ENCODE measurements at places on chromosomes 5 and 9.

DNA sequence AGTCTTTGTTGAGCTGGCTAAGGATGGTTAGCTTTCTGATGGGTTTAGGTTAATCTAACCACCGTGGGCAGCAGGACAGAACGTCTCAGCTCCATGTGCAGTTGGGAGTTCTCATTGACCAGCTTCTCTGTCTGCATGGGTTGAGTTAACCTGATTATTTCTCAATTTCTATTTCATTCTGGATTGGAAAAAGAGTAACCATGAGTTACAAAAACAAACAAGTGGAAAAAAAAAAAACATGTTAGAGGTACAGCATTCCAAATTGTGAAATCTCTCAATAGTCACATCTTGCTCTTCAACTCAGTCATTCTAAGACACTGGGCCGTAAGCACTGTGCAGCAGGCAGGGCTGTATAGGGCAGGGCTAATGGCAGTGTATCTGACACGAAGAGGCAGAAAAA, 343.7 kb upstream of the KLF4 start:
- no peak for DNase-seq

DNA sequence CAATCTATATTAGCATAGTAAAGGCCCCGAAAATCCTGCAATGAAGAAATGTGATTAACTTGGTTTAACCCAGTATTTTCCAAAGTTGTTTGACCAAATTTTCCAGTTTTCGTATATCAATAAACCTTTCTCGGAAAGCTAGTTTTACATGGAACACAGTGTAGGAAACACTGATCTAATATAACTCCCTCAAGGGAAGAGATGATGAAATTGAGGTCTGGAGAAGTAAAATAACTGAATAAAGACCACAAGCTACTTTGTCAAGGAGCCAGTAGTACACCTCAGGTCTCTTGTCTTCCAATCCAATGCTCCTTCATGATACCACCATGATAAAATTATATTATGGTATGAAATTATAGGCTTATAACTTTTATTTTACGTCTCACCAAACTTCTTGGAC, 118.1 kb upstream of the TARS1 start:
- no peak for DNase-seq

- DNase-seq = peak; percentile 69
Measured at GRCh38 chr5:144187699-144188294, 17.1 kb downstream of the KCTD16 start.

- DNase-seq = no peak
Measured at GRCh38 chr5:154373729-154374179, 72.0 kb upstream of the SAP30L start.

- no peak for DNase-seq
Measured at GRCh38 chr9:120480707-120481106, 99.3 kb downstream of the CDK5RAP2 start.

DNA sequence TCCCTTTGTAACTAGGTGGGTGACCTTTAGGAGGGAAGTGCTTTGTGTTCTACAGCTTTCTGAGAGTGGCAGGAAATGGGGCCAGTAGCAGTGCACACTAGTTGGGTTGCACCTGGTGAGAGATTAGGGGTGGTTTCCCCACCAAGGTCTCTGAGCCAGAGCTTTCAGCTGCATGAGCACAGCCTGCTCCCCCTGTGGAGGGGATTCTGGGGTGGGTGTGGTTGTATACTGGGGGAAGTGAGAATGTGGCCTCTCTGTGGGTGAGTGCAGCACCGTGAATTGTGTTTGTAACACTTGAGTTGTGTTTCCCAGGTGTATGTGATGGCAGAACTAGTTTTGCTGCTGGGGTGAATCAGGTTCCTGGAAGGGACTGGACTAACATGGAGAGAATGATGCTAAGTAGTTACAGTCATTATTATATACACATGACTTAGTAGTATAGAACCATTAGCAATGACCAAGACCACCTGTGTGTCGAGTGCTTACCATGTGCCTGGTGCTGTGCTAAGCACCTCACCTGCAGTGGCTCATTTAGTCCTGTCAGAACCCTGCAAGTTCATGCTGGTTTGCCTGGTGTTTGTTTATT, 11.8 kb upstream of the CXXC5 start:
- DNase-seq = peak; percentile 23

- no peak for DNase-seq
Measured at GRCh38 chr5:143399616-143400540, 3.6 kb downstream of the NR3C1 start.

DNA sequence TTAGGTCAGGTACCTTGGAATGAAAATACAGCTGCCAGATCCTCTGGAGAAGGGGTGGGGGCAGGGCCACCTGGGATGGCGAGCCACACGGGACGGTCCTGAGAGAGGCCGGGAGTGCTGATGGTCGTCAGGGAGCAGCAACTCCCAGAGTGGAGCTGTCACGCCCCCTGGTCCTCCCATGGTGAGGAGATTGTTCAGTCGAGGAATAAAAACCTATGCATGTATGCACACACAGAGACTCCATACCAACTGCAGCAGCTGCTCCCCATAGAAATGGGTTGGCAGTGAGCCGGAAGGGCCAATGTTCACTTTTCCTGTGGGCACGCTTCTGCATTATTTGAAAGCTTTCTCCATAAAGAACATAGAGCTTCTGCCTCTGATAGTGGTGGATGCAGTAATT, 45.2 kb upstream of the SEMA4D start:
- no peak for DNase-seq

GRCh38 chr5:177491429-177491945, 5.9 kb downstream of the PDLIM7 start:
- no peak for DNase-seq

DNA sequence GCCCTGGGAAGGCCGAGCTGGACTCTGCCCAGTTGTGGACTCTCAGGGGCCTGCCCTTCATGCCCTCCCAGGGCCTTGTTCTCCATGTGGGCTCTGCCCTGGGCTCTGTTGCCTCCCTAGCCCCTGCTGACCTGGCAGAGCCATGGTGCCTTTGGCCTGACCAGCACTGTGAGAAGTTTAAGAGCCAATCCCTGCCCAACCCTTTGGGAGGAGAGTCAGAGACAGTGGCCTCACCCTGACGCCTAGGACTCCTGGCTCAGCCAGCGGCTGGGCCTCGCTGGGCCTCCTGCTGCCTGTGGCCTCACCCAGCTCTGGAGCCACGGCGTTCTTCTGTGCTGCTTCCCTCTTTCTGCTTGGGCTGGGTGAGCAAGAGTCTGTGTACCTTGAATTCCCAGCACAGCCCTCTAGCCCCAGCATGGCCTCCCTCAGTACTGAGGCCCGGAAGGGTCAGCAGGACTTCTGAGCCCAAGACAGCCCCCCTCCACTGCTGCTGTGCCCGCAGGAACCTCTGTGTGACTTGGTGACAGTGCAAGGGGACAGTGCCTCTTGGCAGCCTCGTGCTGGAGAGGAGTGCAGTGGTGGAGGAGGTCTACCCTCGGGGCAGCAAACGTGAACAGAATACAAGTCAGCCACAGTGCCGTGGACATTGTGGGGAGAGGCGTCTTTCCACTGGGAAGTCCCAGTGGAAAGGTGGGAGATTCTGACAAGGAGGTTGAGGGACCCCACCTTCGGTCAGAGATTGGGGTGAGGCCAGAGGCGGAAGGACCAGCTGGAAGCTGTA, 97.4 kb downstream of the CACNA1B start:
- DNase-seq = no peak

DNA sequence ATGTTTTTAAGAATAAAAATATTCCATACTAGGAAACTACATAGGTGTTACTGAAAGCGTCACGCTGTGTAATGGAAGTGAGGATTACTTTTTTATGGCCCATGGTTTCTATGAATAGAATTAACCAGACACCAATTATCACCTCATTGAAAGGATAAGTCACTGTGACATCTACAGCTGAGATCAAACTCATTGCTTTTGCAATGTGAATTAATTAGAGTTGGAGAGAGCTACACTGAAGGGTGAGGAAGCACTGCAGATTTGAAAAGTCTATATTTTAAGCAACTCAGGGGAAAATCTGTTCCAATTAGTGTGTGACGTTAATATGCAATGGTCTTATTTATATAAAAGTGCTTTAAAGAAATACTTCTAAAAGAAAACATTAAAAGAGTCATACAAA, 1300.1 kb upstream of the DMAC1 start:
- DNase-seq = no peak

DNA sequence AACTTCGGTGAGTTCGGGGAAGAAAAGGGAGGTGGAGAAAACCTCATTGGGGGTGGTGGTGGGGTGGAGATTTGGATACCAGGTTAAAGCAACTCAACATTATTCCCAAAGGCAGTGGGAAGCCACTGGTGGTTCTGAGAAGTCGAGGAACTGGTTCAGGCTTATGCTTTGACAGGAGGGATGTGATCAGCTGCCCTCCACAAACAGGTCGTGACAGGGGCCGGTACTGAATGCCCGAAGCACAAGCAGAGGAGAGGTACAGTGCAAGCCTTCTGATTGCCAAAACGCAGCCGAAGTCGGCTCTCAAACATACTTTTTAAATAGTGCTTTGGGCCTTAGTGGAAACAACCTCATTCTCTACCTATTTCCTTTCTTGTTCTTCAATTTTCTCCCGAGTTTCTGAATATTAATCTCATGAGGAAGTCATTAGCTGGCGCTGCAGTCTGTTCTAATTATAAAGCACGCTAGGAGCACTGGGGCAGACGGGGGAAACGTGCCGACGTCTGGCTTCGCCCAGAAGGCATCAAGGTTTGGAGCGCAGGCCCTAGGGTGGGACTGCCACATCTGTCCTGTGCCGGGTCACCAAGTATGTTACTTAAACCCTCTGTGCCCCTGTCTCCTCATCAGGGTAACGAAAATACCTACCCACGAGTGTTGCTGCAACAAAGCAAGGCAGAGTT, 27.3 kb downstream of the SHB start:
- DNase-seq = no peak

- DNase-seq = no peak
Measured at GRCh38 chr5:21826884-21827283, 1026.3 kb downstream of the CDH12 start.

- DNase-seq = no peak
Measured at GRCh38 chr5:71564895-71565294, 22.2 kb upstream of the MCCC2 start.

DNA sequence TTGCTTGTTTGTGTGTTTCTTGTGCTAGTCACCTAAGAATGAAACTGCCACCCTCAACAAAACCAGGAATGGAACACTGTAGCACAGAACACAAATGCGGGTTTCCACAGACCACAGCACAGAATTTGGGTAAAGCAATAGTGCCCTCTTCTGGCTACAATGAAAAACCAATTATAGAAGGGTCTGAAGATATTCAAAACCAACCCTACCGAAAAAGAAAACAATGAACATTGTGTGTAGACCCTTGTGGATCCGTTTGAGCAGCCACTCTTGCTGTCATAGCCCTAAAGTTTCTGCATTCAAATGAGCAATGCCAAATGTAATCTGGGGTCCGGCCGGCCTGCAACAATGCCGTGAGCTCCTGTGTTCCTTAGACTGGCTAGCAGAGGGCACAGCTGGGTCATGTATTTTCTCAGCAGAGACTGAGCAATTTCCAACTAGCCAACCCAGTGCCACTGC, 8.3 kb upstream of the ENC1 start:
- DNase-seq = no peak

- no peak for DNase-seq
Measured at GRCh38 chr5:124371111-124371706, 375.2 kb downstream of the ZNF608 start.

GRCh38 chr5:144126707-144127106, 43.8 kb downstream of the YIPF5 start:
- no peak for DNase-seq

DNA sequence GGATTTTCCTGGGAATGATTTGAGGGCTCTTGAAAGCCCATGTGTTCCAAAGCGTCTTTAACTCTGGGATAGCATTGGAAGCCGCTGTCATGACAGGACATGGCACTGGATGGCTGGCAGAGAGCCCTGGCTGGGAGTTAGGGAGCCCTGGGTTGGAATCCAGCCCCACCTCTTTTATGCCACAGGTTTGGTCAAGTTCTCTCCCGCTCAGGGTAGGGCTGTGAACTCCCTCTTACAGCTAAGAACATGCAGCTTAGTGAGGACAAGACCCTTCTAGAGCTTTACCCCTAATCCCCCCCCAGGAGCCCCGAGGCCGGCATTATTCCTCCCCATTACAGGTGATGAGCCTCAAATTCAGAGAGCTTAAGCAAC, 37.2 kb downstream of the OLFML2A start:
- no peak for DNase-seq

DNA sequence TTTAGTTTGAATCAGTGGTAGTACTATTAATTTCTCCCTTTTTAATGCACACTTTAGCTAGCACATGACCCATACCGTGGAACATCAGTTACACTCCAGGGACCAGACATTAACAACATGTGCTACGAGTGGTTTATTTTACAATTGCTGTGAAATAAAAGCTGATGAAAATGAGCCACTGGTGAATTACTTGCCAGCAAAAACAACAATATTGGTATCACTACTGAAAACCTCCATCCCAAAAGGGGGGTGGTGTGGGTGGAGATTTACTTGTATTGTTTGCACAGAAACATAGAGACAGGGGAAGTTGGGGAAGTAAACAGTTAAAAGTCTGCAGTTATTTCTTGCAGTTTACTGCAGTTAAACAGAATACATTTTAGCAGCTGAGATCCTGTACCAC, 369.6 kb upstream of the GRAMD2B start:
- DNase-seq = no peak

DNA sequence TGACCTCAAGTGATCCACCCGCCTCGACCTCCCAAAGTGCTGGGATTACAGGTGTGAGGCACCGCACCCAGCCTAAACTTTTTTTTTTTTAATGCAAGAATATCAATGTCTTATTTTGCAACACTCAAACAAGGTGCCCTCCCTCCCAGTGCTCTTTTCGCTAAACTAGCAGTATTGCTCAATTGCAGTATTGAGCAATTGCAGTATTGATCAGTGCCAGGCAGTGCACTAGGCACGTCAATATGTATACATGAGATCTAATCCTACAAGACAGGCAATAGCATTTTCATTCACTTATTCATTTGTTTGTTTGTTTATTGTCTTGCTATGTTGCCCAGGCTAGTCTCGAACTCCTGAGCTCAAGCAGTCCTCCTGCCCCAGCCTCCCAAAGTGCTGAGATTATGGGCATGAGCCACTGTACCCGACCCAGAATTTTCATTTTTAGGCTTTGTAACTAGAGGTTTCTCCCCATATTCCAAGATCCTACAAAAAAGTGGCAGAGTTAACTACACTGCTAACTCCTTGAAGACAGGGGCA, 94.5 kb downstream of the TTLL11 start:
- no peak for DNase-seq

GRCh38 chr5:133907075-133907474, 61.4 kb downstream of the C5orf15 start:
- no peak for DNase-seq

GRCh38 chr9:87447547-87448432, 49.9 kb upstream of the DAPK1 start:
- no peak for DNase-seq

GRCh38 chr5:151721087-151721646, 34.5 kb upstream of the SPARC start:
- no peak for DNase-seq

All from stimulated activated CD8-positive, alpha-beta memory T cell treated with anti-CD3 and anti-CD28 coated beads, Interleukin-4, amount 100 ng/mL, for 4 hours (primary cell).